Tibial artery (tissue), 4 donors: ENCODE measurements at places on chromosomes 3 and 15.

- peak overlapping the region; percentile 89 for H3K27ac ChIP-seq
- H3K36me3 ChIP-seq, result peaks cover 11% of the 10 kb centered on the region
- H3K4me1 ChIP-seq, result peaks cover 21% of the 10 kb centered on the region
- H3K27me3 ChIP-seq, result no peaks in the 10 kb centered on the region
- H3K4me3 ChIP-seq, result peak overlapping the region; percentile 74
Observed at GRCh38 chr15:82749951-82750830, 40.5 kb upstream of the AP3B2 start.

DNA sequence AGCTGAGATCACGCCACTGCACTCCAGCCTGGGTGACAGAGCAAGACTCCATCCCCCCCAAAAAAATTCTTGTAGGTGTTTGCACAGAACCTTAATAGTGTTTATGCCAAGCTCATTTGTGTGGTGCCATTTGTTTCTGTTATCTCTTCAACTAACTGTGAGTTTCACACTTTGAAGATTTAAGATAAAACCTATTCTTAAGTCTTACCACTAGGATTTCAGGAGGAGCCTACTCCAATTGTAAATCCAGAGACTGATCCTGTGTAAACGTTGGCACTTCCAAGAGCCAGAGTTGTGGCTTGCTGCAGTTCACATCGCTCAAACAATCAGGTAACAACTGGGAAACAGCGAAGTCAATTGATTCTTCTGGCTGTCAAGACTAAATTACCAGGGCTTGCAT is 242.4 kb upstream of the SATB1 start:
- DNase-seq, result no peak
- no peaks in the 10 kb centered on the region for H3K36me3 ChIP-seq
- H3K4me3 ChIP-seq, result no peak overlapping the region
- H3K4me1 ChIP-seq, result no peaks in the 10 kb centered on the region

- H3K36me3 ChIP-seq, result no peaks in the 10 kb centered on the region
- no peaks in the 10 kb centered on the region for H3K4me1 ChIP-seq
- no peak overlapping the region for H3K4me3 ChIP-seq
- H3K27me3 ChIP-seq, result no peaks in the 10 kb centered on the region
Observed at GRCh38 chr3:119170821-119171220, 2.6 kb upstream of the UPK1B start.

GRCh38 chr3:144380849-144381248 is 409.2 kb downstream of the DIPK2A start:
- no peak for DNase-seq
- H3K4me1 ChIP-seq, result no peaks in the 10 kb centered on the region
- no peaks in the 10 kb centered on the region for H3K36me3 ChIP-seq
- H3K27ac ChIP-seq, result no peak overlapping the region
- H3K4me3 ChIP-seq, result no peak overlapping the region
- H3K27me3 ChIP-seq, result no peaks in the 10 kb centered on the region

DNA sequence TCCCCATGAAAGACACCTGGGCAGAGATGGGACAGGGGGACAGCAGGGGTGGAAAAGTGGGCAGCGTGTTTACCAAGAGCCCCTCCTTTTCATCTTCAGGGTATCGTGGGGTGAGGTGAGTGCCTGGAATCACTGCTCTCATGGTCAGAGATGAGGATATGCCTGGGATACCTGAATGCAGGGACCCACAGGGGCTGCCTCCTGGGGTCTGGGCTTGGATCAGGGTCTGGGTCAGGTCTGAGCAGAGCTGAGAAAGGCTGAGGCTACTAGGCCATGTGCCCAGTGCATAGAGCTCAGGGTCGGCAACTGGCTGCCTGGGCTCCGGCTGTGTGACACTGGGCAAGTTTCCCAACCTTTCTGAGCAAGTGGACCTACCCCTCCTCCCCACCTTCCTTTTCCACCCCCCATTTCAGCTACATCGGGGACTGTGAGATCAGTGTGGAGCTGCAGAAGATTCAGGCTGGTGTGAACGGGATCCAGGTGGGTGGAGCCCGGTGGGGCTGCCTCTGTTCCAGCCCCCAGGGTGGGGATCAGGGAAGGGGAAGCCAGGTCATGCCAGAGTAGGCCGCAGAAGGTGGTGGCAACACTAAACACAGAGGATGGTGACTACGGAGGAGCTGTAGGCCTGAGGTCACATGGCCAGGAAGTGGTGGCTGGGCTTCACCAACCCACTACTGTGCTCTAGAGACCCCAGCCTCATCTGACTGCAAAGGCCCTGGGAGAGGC is 24.5 kb downstream of the ESYT3 start:
- no peaks in the 10 kb centered on the region for H3K4me1 ChIP-seq
- no peak overlapping the region for H3K27ac ChIP-seq
- no peak for DNase-seq

- DNase-seq, result no peak
- no peaks in the 10 kb centered on the region for H3K4me1 ChIP-seq
- no peaks in the 10 kb centered on the region for H3K36me3 ChIP-seq
- H3K4me3 ChIP-seq, result no peak overlapping the region
Observed at GRCh38 chr3:54573858-54574257, 354.0 kb downstream of the LRTM1 start.

- H3K27me3 ChIP-seq, result no peaks in the 10 kb centered on the region
- no peak for DNase-seq
- no peak overlapping the region for H3K4me3 ChIP-seq
- no peaks in the 10 kb centered on the region for H3K36me3 ChIP-seq
- peaks cover 15% of the 10 kb centered on the region for H3K4me1 ChIP-seq
- H3K27ac ChIP-seq, result no peak overlapping the region
Observed at GRCh38 chr3:63951492-63952247, 39.5 kb upstream of the SCAANT1 start.

- peaks cover 11% of the 10 kb centered on the region for H3K4me1 ChIP-seq
- H3K36me3 ChIP-seq, result no peaks in the 10 kb centered on the region
- no peak overlapping the region for H3K4me3 ChIP-seq
- DNase-seq, result no peak
- H3K27me3 ChIP-seq, result no peaks in the 10 kb centered on the region
Observed at GRCh38 chr3:194472290-194472920, 14.4 kb downstream of the ATP13A3 start.

DNA sequence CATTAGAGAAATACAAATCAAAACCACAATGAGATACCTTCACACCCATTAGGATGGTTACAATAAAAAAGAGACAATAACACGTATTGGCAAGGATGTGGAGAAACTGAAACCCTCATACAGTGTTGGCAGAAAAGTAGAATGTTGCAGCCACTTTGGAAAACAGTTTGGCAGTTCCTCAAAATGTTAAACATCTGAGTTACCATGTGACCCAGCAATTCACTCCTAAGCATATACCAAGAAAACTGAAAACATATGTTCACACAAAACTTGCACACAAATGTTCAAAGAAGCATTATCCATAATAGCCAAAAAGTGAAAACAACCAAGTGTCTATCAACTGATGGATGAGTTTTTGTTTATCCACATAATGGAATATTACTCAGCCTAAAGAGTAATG is 166.9 kb upstream of the FAM3D start:
- no peaks in the 10 kb centered on the region for H3K27me3 ChIP-seq
- no peak overlapping the region for H3K4me3 ChIP-seq
- H3K36me3 ChIP-seq, result no peaks in the 10 kb centered on the region
- DNase-seq, result no peak

GRCh38 chr3:151213151-151213550 is 10.1 kb upstream of the GPR171 start:
- H3K4me1 ChIP-seq, result no peaks in the 10 kb centered on the region
- H3K27me3 ChIP-seq, result no peaks in the 10 kb centered on the region
- no peak overlapping the region for H3K4me3 ChIP-seq
- no peaks in the 10 kb centered on the region for H3K36me3 ChIP-seq
- H3K27ac ChIP-seq, result no peak overlapping the region

DNA sequence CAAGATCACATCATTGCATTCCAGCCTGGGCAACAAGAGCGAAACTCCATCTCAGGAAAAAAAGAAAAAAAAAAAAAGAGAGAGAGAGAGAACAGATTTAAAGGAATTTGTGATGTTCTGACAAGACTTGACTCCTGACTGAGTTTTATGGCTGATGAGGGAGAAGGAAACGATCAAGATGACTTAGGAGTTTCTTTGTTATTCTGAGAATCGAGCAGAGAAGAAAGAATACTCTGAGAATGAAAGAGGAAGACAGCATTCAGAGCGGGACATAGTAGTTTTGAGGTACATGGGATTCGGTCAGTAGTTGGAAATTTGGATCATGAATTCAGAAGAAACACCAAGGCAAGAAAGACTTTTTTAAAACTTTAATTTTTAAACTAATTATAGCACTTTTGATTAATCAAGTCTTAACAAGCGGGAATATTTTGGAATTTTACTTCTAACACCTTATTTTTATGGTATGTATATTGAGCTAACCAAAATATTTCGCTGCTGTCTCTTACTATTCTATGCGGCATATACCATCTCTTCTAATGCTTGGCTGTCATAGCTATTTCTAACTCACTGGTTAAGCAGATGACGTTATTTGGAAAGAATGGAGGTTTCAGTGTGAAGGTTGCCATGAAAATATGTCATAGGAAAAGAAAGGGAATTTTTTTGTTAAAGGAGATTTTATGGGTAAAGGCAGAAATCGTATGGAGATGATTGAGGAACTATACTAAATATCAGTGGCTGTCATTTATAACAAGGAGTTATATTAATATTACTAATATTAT is 644.1 kb downstream of the RBMS3 start:
- peak overlapping the region; percentile 50 for H3K27ac ChIP-seq
- no peak for DNase-seq
- H3K36me3 ChIP-seq, result no peaks in the 10 kb centered on the region

DNA sequence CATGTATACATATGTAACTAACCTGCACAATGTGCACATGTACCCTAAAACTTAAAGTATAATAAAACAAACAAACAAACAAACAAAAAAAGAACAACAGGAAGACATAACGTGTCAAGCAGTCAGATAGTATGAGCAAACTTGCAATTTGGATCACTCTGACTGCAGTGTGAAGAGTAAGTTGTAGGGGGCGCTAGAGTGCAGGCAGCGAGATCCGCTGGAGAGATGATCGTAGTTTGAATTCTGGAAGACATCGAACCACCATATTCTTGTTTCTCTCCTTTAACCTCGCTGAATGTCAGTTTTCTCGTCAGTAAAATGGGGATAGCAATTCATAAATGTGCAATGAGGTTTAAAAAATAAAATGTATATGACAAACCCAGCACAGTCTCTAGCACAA is 165.2 kb upstream of the LMCD1 start:
- no peaks in the 10 kb centered on the region for H3K27me3 ChIP-seq
- H3K4me1 ChIP-seq, result no peaks in the 10 kb centered on the region
- H3K27ac ChIP-seq, result no peak overlapping the region
- no peak overlapping the region for H3K4me3 ChIP-seq

DNA sequence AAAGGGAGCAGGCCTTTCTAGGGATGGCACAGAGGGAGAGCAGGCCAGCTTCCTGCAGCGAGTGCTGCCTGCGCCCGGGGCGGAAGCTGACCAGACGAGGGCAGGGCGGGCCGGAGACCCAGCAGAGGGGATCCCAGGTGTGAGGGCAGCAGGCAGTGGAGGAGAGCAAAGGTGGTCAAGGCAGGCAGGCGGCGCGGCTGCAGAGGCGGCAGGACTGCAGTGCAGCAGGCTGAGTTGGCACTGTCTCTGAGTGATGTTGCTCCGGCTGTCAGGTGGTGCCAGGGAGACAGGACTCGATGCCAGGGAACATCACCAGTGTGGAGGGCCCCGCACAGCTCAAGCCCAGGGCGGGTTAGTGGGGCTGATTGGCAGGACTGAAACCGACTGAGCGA is 22.3 kb upstream of the PLXNA1 start:
- no peak overlapping the region for H3K27ac ChIP-seq
- no peaks in the 10 kb centered on the region for H3K36me3 ChIP-seq
- no peaks in the 10 kb centered on the region for H3K27me3 ChIP-seq
- H3K4me1 ChIP-seq, result peaks cover 23% of the 10 kb centered on the region
- no peak overlapping the region for H3K4me3 ChIP-seq

- no peak for DNase-seq
- no peaks in the 10 kb centered on the region for H3K27me3 ChIP-seq
- no peak overlapping the region for H3K27ac ChIP-seq
- no peak overlapping the region for H3K4me3 ChIP-seq
Observed at GRCh38 chr3:17420668-17421067, 321.8 kb downstream of the TBC1D5 start.

GRCh38 chr3:194348354-194348753 is 2.8 kb downstream of the CPN2 start:
- no peaks in the 10 kb centered on the region for H3K4me1 ChIP-seq
- DNase-seq, result no peak
- H3K27ac ChIP-seq, result no peak overlapping the region
- H3K36me3 ChIP-seq, result no peaks in the 10 kb centered on the region

- H3K27me3 ChIP-seq, result no peaks in the 10 kb centered on the region
- no peak overlapping the region for H3K4me3 ChIP-seq
- DNase-seq, result no peak
- H3K36me3 ChIP-seq, result peaks cover 41% of the 10 kb centered on the region
- H3K27ac ChIP-seq, result no peak overlapping the region
Observed at GRCh38 chr3:33834096-33834453, 35.6 kb downstream of the PDCD6IP start.

DNA sequence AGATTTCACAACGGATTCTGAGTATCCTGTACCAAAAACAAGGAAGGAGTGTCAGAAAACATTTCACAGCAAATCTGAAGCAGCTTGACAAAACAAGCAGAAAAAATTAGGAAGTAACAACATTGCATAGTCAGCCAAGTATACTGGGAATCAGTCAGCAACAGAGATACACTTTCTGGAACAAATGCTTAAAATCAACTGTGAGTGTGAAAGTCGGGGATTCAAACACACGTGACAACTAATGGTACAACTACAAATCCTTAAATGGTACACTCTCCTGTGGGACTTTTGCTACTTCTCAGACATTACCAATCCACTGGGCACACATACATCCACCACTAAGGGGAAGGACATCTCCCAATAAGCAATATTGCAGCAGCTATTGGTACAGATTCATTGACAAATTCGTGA is 296.6 kb upstream of the MME start:
- H3K27ac ChIP-seq, result no peak overlapping the region
- no peaks in the 10 kb centered on the region for H3K36me3 ChIP-seq
- no peaks in the 10 kb centered on the region for H3K27me3 ChIP-seq
- H3K4me1 ChIP-seq, result no peaks in the 10 kb centered on the region

- no peak for DNase-seq
- no peak overlapping the region for H3K27ac ChIP-seq
- H3K36me3 ChIP-seq, result no peaks in the 10 kb centered on the region
- H3K4me1 ChIP-seq, result peaks cover 10% of the 10 kb centered on the region
- no peak overlapping the region for H3K4me3 ChIP-seq
Observed at GRCh38 chr3:151145713-151146070, 57.3 kb downstream of the GPR171 start.

DNA sequence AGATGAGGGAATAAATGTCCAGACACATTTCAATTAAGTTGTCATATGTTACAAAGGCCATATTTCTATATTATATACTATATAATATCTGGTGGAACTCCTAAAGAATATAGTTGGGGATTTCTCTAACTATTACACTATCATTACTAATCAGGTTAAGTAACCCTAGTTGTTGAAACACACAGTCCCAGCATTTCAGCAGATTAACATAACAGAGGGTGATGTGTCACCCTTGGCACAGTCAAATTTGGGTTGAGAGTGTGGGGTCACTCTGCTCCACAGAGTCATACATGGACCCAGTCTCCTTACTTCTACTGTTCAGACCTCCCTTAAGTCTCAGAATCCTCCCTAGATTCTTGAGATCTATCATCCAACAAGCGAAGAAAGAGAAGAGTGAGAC is 496.4 kb upstream of the MDFIC2 start:
- H3K27me3 ChIP-seq, result no peaks in the 10 kb centered on the region
- no peak for DNase-seq
- peaks cover 3% of the 10 kb centered on the region for H3K4me1 ChIP-seq
- H3K36me3 ChIP-seq, result no peaks in the 10 kb centered on the region

- no peak overlapping the region for H3K4me3 ChIP-seq
- H3K4me1 ChIP-seq, result peaks cover 9% of the 10 kb centered on the region
- H3K27me3 ChIP-seq, result no peaks in the 10 kb centered on the region
- no peak overlapping the region for H3K27ac ChIP-seq
Observed at GRCh38 chr3:111852540-111852939, 6.5 kb upstream of the PHLDB2 start.
